Natural killer cell treated with Interleukin-12 subunit alpha and Interleukin-12 subunit beta and Interleukin-15 and Interleukin-18, amount 100 ng/mL, for 72 hours (primary cell): ENCODE measurements at places on chromosomes 16 and 17. TPM values are rescaled to one million over a fixed set of nuclear protein-coding genes. Genes with fewer than 3 reads are reported as not detected.

The TMC6 gene
- 351 TPM for total RNA-seq

The STX1B gene
- total RNA-seq: 0.05 TPM

The TMEM204 gene
- total RNA-seq: 2.8 TPM

The NACA2 gene
- not detected for total RNA-seq

DNA sequence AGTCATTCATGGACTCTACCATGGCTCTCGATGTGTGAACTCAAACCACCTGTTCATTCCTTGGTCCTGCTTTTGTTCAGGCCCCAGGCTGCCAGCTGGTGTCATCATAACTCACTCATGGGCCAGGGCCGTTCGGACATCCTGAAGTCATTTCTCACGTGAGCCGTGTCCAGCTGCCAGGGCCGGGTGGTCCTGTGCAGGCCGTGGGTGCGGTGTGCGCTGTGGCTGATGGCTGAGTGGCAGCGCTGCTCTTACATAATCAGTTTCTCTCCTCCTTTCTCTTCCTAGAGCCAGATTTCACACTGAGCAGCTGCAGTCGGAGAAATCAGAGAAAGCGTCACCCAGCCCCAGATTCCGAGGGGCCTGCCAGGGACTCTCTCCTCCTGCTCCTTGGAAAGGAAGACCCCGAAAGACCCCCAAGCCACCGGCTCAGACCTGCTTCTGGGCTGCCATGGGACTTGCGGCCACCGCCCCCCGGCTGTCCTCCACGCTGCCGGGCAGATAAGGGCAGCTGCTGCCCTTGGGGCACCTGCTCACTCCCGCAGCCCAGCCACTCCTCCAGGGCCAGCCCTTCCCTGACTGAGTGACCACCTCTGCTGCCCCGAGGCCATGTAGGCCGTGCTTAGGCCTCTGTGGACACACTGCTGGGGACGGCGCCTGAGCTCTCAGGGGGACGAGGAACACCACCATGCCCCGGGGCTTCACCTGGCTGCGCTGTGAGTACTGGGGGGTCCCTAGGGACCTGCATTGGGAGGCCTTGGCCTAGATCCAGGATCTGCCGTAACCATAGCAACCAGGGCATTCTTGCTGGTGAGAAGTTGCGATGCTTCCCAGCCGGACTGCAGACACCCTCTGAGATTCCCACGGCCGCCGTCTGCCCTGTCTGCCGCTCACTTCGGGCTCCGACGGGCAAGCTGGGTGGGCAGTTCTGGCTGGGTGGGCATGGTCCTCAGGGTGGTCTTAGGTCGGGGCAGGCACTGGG, at the start of gene IL34:
TSS of gene IL34 (plus strand) at position 300 of the 982 bp plus-strand sequence. CDS start at position 689, 389 bp downstream.
- DNase-seq: no peak

- DNase-seq: no peak
Measured at GRCh38 chr17:58097384-58098088, 14.3 kb downstream of the DYNLL2 start.

DNA sequence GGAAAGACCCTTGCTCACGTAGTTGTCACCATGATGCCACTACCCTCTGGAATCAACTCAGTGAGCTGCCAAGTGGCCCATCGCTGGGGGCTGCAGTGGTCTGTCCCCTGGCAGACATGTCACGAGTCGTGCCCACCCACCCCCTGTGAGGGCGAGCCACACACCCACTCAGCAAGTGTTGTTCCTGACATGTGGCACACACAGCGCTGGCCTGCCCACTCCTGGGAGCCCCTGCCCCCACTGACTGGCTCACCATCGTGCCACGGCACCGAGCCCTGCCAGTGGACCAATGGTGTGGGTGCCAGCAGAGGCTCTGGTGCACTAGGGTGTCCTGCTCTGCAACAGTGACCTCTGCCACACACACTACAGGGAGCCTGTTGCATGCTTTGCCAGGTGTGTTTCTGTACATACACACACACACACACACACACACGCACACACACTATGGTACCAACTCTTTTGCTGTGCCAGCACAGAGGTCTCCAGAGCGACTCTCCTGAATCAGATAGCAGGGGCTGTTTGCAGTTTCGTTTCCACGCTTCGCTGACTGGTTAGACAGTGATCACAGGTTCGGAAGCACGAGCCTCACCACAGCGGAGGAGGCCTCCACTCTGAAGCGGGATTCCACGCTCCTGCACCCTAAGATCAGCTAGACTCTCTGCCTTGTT, 7.7 kb downstream of the RTN4RL1 start:
- no peak for DNase-seq

DNA sequence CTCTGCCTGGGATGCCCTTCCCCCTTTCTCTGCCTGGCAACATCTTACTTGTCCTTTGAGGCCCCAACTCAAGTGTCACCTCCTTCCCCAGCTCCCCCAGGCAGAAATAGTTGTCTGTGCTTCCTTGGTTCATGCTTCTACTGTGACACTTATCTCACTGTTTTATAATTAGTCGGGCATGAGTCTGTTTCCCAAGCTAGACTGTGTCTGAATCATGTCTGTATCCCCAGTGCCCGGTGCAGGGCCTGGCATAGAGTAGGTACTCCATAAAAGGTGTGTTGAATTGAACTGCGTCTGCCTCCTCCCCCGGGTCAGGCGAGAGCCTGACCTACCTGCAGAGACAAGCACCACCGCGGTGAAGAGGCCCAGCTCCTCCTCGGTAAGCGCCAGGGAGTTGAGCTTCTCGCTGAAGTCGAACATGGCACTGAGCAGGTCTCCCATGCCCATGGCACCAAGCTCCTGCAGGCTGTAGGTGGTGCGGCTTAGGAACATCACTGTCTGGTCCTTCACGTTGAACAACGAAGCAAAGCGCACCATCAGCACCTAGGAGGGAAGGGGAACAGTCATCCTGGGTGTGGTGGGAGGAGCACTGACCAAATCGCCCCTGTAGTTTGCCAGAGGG, 6.7 kb downstream of the NR1D1 start:
- no peak for DNase-seq

- DNase-seq: no peak
Measured at GRCh38 chr16:56282451-56282850, 91.2 kb downstream of the GNAO1 start.

The IGF2BP1 gene
- 0.55 TPM for total RNA-seq

DNA sequence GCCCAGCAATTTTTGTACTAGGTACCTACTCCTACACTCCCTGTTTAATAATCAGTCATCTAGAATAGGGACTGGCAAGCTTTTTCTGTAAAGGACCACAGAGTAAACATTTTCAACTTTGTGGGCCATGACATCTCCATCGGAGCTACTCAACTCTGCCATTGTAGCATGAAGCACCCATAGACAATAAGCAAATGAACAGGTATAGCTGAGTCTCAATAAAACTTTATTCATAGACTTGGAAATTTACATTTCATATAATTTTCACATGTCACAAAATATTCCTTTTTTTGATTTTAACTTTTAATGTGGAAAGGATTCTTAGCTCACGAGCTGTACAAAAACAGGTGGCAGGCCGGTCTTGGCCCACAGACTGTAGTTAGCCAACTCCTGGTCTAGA, 345.8 kb downstream of the SOX9 start:
- DNase-seq: no peak

DNA sequence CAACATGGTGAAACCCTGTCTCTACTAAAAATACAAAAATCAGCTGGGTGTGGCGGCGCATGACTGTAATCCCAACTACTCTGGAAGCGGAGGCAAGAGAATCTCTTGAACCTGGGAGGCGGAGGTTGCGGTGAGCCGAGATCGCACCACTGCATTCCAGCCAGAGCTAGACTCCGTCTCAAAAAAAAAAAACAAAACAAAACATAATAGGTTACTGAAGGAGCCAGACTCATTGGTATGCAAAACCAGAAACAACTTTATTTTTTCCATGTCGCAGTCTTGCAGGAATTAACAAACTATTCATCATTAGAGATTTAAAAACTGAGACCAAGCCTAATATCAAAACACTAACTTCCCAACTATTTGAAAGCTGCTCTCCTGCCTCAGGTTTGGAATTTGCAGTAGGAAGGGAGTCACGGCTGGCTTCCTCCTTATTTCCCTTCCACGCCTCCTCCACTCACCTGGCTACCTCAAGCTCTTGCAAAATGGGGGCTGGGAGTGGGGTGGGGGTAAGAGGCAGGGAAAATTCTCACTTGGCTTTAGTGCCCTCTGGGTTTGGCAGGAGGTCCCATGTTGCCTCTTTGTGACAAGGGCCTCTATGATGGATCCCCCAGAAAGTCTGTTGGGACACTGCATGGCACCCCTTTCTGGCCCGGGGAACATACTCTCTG, 34.1 kb upstream of the MYH10 start:
- no peak for DNase-seq

DNA sequence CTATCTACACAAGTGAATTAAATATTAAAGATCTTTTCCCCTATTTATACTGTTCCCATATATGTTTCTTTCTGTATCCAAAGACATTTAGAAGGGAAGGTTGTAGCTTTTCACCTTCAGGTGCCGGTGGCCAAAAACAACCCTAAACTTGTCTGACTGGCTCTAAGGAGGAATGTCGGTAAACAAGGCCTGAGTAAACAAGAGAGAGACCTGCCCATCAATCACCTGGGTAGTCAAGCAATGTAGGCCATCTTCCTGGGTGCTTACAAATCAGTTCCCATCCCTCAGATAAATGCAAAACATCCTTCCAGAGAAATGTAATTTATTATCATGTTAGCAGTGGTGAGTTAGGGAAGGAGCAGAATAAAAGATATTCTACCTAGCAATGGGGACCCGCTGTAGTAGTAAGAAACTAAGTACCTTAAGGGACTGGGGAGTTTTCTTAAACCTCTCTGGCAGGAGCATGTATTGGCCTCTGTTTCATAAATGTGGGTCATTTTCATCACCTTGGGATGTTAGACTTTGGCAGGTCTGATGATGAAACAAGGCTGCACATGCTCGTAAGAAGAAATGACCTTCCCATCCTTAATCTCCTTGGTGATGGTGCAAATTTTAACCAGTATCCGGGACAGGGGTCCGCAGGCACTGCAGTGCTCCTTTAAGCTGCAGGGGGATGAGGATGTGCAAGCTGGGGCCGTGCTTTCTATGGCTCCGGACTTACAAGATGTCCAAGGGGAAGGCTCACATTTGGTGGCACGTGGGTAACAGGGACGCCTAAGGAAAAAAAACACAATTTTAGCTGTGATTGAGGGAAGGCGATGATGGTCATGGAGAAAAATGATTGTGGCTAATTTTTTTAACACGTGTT, 8.4 kb downstream of the KRT39 start:
- no peak for DNase-seq

- no peak for DNase-seq
Measured at GRCh38 chr17:1264196-1264595, 6.0 kb upstream of the BHLHA9 start.

- DNase-seq: no peak
Measured at GRCh38 chr17:16649585-16649984, 4.1 kb downstream of the ZNF624 start.

DNA sequence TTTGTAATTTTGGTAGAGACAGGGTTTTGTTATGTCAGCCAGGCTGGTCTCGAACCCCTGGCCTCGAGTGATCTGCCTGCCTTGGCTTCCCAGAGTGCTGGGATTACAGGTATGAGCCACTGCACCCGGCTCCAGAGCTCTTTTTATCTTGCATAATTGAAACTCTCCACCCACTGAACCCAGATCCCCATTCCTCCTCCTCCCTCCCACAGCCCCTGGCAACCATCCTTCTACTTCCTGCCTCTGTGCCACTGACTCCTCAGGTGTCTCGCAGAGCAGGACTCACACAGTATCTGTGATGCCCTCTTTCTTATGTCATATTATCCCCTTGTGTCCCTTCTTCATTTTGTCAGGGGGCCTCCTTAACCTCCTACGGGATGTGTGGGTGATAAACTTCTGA, 340.7 kb downstream of the SLC39A11 start:
- no peak for DNase-seq

The TPSG1 gene
- total RNA-seq: not detected

GRCh38 chr16:21584817-21585216, 14.6 kb upstream of the METTL9 start:
- DNase-seq: no peak

- DNase-seq: no peak
Measured at GRCh38 chr16:23826528-23827045, 9.2 kb upstream of the PRKCB start.

GRCh38 chr16:66950437-66950836, 10.6 kb upstream of the CES3 start:
- DNase-seq: no peak

DNA sequence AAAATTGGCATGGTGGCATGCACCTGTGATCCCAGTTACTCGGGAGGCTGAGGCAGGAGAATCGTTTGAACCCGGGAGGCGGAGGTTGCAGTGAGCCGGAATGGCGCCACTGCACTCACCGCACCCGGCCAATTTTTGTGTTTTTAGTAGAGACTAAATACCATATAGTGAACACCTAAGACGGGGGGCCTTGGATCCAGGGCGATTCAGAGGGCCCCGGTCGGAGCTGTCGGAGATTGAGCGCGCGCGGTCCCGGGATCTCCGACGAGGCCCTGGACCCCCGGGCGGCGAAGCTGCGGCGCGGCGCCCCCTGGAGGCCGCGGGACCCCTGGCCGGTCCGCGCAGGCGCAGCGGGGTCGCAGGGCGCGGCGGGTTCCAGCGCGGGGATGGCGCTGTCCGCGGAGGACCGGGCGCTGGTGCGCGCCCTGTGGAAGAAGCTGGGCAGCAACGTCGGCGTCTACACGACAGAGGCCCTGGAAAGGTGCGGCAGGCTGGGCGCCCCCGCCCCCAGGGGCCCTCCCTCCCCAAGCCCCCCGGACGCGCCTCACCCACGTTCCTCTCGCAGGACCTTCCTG, at the start of gene HBQ1:
TSS of gene HBQ1 (plus strand) at position 359 of the 575 bp plus-strand sequence. CDS start at position 387, 28 bp downstream.
- no peak for DNase-seq

DNA sequence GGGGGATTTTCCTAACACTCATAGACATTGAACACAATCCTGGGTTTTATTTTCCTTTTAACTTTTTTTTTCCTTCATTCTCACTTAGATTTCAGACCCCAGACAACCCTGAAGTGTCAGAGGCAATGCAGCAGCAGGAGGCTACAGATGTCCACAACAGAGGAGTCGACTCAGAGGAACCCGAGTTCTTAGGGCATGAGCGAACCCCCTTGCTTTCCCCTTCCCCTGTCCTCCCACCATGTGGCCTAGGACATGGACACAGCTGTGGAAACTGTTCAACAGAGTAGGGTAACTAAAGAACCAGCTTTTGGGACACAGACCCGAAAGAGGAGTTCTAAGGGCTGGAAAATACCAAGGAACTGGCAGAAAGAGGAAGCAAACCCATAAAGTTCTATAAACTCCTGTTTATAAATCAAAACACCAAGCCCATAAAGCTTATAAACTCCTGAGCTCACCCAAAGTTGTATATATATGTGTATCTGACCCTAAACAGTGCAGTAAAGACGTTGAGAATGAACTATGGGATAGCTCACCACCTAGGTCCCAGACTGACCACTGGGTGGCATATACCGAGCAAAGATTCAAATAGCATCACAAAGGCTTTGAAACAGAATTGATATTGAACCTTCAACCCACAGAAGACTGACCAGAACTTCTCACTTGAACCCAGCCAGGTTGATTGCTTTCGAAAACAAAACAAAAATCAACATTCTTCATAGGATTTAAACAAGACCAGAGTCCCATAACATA, 33.9 kb downstream of the CMTM4 start:
- no peak for DNase-seq

The ITGB4 gene
- total RNA-seq: 0.90 TPM

The SLC35G6 gene
- total RNA-seq: not detected

GRCh38 chr17:74262601-74263000, 11.4 kb upstream of the DNAI2 start:
- no peak for DNase-seq

- DNase-seq: no peak
Measured at GRCh38 chr16:54326266-54326662, 39.7 kb upstream of the IRX3 start.

The FBF1 gene
- total RNA-seq: 10.2 TPM
